Tibial nerve (tissue), 4 donors: ENCODE measurements at places on chromosomes 2 and 18. TPM values are rescaled to one million over a fixed set of nuclear protein-coding genes. Genes with fewer than 3 reads are reported as not detected.

DNA sequence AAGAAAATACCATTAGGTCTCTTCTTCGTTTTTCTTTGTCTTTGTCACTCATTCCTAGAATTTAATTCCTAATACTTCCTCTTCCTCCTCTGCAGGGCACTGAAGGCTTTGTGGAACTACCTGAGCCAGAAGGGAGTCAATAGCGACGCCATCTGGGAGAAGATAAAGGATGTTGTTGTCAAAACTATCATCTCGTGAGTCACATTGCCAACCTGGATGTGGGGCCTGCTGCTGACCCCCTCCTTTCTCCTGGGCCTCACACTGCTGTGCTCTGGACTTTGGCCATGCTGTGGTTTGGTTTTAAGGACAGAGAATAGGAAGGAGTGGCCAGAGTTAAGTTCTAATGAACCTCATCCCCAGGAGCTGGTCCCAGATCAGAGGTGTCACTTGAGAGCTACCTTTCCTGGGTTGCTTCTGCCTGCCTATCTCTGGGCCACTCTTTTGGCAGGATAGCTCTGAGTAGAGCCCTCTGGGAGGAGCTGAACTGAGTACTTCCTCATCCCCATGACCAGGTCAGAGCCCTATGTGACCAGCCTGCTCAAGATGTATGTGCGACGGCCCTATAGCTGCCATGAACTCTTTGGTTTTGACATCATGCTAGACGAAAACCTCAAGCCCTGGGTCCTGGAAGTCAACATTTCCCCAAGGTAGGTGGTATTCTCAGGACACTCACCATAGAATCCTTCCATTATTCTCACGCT, 33.1 kb upstream of the CYP27A1 start:
- no peak for DNase-seq

The EML6 gene
- 0.87 TPM for total RNA-seq

DNA sequence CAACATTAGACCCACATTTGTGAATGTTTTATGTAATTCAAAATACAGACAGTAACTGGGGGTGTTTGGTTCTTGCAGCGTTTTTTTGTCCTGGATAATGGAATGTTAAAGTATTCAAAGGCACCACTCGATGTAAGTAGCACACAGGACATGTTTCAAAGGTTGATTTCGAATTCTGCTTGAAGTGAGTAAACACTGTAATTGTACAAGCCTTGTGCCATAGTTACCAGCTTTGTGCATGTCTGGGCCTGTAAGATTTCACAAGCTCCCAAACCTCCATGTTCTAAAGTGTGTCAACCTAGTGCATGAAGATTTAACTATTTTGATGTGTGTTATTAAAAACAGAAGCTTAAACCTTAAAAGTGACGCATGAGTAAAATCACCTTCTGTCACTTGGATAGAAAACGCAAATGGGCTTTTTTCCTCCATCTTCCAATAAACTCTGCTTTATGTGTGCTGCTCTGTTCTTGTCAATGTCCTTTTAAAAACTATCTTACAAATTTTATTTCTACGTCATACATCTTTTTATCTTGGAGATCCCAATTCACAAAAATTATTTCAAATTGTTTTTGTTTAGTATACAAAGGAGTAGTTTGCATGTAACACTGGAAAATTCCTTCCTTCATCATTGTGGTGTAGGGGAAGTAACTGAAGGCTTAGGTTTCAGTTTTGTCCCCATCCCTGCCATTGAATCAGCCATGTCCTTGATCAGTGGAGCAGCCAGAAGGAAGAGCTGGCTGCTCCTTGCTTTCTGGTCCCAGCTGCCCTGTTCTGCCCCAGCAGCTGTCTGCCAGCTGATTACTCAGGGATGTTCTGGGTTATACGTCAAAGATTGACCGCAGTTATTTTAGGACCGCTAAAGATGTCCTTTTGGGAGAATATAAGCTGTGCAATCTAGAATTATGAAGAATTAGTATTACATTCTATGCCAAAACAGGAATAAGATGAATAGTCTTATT, 119.2 kb downstream of the PRKRA start:
- DNase-seq = no peak

DNA sequence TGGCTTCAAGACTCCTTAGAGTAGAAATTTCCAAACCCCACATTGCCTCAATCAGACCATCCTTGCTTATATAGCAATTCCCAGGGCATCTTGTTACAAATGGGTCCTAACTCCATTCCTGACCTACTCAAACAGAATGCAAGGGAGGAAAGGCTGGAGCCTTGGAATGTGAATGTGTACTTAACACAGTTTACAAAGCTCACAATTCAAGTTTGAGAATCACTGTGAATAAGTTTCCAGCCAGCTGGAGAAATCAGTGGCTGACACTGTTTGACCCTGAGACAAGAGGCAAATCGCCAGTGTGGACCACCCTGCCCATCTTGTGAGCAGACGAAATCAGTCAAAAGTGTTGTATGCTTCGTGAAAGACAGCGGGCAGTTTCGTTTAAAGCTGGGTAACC, 65.5 kb downstream of the SOWAHC start:
- DNase-seq = no peak

The SNTG2 gene
- total RNA-seq = 39.8 TPM

GRCh38 chr2:156327835-156328695, 4.5 kb downstream of the NR4A2 start:
- no peak for DNase-seq

- DNase-seq = no peak
These were observed 477.5 kb downstream of the SLC4A3 start for GRCh38 chr2:220104871-220105351.

The MYO5B gene
- 6.3 TPM for total RNA-seq

GRCh38 chr2:223037445-223037800, 14.6 kb upstream of the KCNE4 start:
- no peak for DNase-seq
